Activated CD4-positive, alpha-beta memory T cell treated with anti-CD3 and anti-CD28 coated beads for 36 hours (primary cell): ENCODE measurements at places on chromosomes 7 and 10. TPM values are rescaled to one million over a fixed set of nuclear protein-coding genes. Genes with fewer than 3 reads are reported as not detected.

DNA sequence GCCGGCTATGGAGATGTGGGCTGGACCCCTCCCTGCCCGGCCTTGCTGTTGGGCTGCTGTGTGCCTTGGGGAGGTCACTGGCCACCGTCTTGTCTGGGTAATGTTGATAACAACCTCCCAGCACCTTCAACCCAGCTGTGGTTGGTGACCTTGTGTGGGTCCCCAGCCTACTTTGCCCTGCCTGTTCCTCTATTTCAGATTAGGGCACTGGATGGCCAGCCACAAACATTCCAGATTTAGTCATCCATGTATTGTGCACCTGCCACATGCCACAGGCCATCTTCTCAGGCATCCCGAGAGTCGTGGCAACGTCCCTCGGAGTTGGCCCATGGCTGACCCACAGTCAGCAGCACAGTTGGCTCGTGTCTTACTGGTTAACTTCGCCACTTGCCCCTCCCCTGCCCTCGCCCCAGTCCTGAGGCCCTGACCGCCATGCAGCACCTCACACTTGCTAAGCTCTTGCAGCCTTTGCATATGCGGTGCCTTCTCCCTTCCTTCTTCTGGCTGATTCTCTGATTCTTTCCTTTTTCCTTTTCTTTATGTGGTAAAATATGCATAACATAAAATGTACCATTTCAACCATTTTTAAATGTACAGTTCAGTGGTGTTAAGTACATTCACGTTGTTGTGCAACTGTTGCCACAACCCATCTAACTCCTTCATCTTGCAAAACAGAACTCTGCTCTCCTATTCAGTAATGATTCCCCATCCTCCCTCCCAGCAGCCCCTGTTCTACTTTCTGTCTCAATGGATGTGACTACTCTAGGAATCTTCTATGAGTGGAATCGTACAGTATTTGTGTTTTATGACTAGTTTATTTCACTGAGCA lies 60.6 kb downstream of the PRF1 start:
- no peak overlapping the region for H3K27ac ChIP-seq
- no peak for DNase-seq
- no peak overlapping the region for H3K4me3 ChIP-seq
- H3K27me3 ChIP-seq, result no peaks in the 10 kb centered on the region

- no peaks in the 10 kb centered on the region for H3K4me1 ChIP-seq
- no peak for DNase-seq
- peaks cover 3% of the 10 kb centered on the region for H3K36me3 ChIP-seq
- no peak overlapping the region for H3K27ac ChIP-seq
- no peaks in the 10 kb centered on the region for H3K27me3 ChIP-seq
- no peak overlapping the region for H3K4me3 ChIP-seq
Observed at GRCh38 chr10:60362461-60362860, 27.2 kb downstream of the ANK3 start.

- H3K4me3 ChIP-seq, result no peak overlapping the region
- H3K36me3 ChIP-seq, result no peaks in the 10 kb centered on the region
- H3K27me3 ChIP-seq, result no peaks in the 10 kb centered on the region
- H3K4me1 ChIP-seq, result no peaks in the 10 kb centered on the region
Observed at GRCh38 chr10:91340613-91341362, 69.4 kb upstream of the HECTD2 start.

DNA sequence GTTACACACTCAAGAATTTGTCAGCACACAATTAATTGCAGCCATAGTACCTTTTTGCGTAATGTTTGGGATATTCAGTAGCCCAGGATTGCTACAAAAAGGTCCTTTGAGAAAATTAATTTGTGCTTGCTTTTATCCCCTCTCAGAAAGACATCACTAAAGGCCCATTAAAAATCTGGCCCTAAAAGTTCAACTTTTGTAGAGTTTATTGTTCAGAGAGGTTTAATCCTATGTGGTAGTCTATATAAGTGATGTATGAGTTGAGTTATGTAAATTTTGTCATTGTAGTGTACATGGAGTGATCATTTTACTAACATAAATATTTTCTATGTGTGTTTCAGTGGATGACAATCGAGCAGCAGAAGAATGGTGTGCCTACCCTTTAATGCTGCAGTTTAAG lies 126.0 kb downstream of the LCOR start:
- no peak for DNase-seq
- H3K27me3 ChIP-seq, result no peaks in the 10 kb centered on the region
- H3K36me3 ChIP-seq, result peaks cover 18% of the 10 kb centered on the region
- H3K4me3 ChIP-seq, result no peak overlapping the region
- H3K4me1 ChIP-seq, result peaks cover 11% of the 10 kb centered on the region
- no peak overlapping the region for H3K27ac ChIP-seq

DNA sequence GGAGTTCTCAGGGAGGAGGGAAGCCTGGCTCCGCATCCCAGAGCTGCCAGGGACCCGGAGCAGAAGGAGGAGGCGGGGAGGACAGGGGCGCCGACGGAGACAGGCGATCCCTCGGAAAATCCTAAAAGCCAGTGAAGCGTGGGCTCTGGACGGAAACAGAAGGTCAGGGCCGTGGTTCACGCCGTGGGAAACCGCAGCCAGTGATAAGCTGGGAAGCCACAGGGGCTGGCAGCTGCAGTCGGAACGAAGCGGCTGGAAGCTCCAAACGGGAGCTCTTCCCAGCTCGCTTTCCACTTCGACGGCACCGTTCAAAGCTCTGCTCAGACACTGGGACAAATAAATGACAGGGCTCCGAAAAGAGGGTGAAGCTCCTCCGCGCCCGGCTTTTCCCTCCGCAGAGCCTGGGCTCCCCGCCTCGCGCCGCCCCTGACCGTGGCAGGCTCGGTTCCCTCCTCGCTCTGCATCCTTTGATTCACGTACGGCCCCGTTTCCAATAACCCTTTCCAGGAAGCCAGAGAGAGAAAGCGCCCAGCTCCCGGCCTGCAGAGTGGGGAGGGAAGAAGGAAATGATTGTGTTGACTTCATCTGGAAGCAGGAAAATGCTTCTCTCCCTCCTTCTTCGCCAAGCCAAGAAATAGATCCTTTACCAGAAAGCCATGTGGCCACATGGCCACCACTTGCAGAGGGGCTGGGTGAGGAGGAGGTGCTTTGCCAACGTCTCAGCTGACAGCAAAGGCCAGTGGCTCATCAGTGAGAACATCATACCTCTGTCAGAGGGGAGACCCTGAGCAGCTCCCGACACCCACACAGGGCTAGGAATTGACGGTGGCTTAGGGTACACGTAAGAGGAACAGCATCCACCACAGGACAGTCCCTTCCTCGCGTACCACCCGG lies 57.4 kb downstream of the ADRB1 start:
- no peak overlapping the region for H3K27ac ChIP-seq
- H3K4me1 ChIP-seq, result peaks cover 31% of the 10 kb centered on the region
- DNase-seq, result peak; percentile 21
- peaks cover 26% of the 10 kb centered on the region for H3K27me3 ChIP-seq
- peak overlapping the region; percentile 59 for H3K4me3 ChIP-seq
- H3K36me3 ChIP-seq, result no peaks in the 10 kb centered on the region

GRCh38 chr7:44109991-44110390 lies 5.8 kb downstream of the AEBP1 start:
- H3K36me3 ChIP-seq, result peaks cover 9% of the 10 kb centered on the region
- H3K4me1 ChIP-seq, result peaks cover 3% of the 10 kb centered on the region
- H3K27ac ChIP-seq, result no peak overlapping the region
- H3K27me3 ChIP-seq, result peaks cover 9% of the 10 kb centered on the region

- H3K36me3 ChIP-seq, result peaks cover 7% of the 10 kb centered on the region
- H3K4me3 ChIP-seq, result no peak overlapping the region
- peaks cover 26% of the 10 kb centered on the region for H3K4me1 ChIP-seq
- H3K27me3 ChIP-seq, result no peaks in the 10 kb centered on the region
Observed at GRCh38 chr10:110609605-110610004, 34.5 kb upstream of the RBM20 start.

GRCh38 chr10:45427262-45427969 lies 53.4 kb downstream of the ALOX5 start:
- no peak for DNase-seq
- H3K36me3 ChIP-seq, result no peaks in the 10 kb centered on the region
- H3K4me1 ChIP-seq, result peaks cover 8% of the 10 kb centered on the region
- H3K27me3 ChIP-seq, result no peaks in the 10 kb centered on the region

DNA sequence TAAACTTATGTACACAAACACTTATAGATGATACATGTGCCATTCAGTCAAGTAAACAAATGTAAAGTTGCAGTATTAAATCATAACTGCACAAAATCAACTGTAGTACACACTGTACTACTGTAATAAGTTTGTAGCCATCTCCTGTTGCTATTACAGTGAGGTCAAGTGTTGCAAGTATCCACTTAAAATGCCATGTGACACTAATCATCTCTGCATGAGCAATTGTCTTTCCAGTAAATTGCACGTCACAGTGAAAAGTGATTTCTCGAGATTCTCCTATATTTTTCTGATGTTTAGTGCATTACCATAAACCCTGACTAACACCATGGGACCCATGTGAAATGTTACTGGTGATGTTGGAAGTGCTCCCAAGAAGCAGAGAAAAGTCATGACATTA lies 293.3 kb upstream of the SP4 start:
- DNase-seq, result no peak
- no peak overlapping the region for H3K4me3 ChIP-seq
- H3K27me3 ChIP-seq, result peaks cover 7% of the 10 kb centered on the region
- no peak overlapping the region for H3K27ac ChIP-seq
- H3K4me1 ChIP-seq, result no peaks in the 10 kb centered on the region

- no peaks in the 10 kb centered on the region for H3K36me3 ChIP-seq
- H3K27ac ChIP-seq, result no peak overlapping the region
- H3K4me3 ChIP-seq, result no peak overlapping the region
- H3K4me1 ChIP-seq, result no peaks in the 10 kb centered on the region
Observed at GRCh38 chr7:146772601-146773000, 656.0 kb downstream of the CNTNAP2 start.

DNA sequence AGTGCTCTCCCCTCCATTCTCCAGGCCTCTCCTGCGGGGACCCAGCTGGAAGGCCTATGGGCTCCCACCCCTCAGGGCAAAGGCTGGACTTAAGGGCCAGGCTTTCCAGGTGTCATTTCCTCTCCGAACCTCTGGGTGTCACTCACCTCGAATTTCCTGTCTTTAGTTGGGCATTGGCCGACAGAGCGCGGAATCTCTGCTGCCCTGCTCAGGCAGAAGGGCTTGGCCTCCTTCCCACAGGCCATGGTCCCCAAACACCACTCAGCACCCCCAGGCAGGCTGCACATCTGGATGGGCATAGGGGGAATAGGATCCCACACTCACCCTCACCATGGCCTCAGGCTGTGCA lies 212.9 kb downstream of the CCSER2 start:
- peaks cover 16% of the 10 kb centered on the region for H3K27me3 ChIP-seq
- no peak overlapping the region for H3K27ac ChIP-seq
- peak overlapping the region; percentile 59 for H3K4me3 ChIP-seq
- H3K36me3 ChIP-seq, result no peaks in the 10 kb centered on the region
- DNase-seq, result no peak

- peak overlapping the region; percentile 74 for H3K4me3 ChIP-seq
- H3K36me3 ChIP-seq, result no peaks in the 10 kb centered on the region
- peak; percentile 77 for DNase-seq
- peaks cover 30% of the 10 kb centered on the region for H3K4me1 ChIP-seq
- H3K27ac ChIP-seq, result no peak overlapping the region
Observed at GRCh38 chr10:102410429-102411073, 8.0 kb downstream of the PSD start.

- H3K4me1 ChIP-seq, result no peaks in the 10 kb centered on the region
- no peaks in the 10 kb centered on the region for H3K27me3 ChIP-seq
- no peaks in the 10 kb centered on the region for H3K36me3 ChIP-seq
- no peak overlapping the region for H3K4me3 ChIP-seq
- peak; percentile 11 for DNase-seq
Observed at GRCh38 chr10:6950133-6950532, 370.1 kb upstream of the PRKCQ start.

DNA sequence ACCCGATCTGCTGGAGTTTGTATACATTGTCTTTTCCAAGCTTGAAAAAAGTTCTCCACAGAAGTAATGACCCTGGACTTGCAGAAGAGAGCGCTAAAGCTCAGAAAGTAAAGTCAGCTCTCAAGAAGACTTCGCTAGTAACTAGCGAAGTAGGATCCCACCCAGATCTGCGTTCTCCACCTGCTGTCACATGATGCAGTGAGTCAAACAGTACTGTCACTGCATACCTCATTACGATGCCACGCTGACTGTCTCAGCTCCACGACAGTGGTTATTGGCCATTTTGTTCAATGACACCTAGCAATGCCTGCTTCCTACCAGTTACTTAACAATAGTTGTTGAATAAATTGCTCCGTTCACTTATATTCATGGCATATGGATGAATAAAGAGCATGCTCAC lies 29.7 kb upstream of the SEC61G start:
- no peak overlapping the region for H3K27ac ChIP-seq
- peak; percentile 57 for DNase-seq
- H3K4me3 ChIP-seq, result no peak overlapping the region
- peaks cover 44% of the 10 kb centered on the region for H3K27me3 ChIP-seq
- peaks cover 5% of the 10 kb centered on the region for H3K4me1 ChIP-seq

- H3K4me3 ChIP-seq, result no peak overlapping the region
- H3K27me3 ChIP-seq, result no peaks in the 10 kb centered on the region
- H3K4me1 ChIP-seq, result peaks cover 55% of the 10 kb centered on the region
- DNase-seq, result no peak
- H3K27ac ChIP-seq, result no peak overlapping the region
- H3K36me3 ChIP-seq, result peaks cover 67% of the 10 kb centered on the region
Observed at GRCh38 chr7:100093498-100093897, 4.7 kb downstream of the COPS6 start.

DNA sequence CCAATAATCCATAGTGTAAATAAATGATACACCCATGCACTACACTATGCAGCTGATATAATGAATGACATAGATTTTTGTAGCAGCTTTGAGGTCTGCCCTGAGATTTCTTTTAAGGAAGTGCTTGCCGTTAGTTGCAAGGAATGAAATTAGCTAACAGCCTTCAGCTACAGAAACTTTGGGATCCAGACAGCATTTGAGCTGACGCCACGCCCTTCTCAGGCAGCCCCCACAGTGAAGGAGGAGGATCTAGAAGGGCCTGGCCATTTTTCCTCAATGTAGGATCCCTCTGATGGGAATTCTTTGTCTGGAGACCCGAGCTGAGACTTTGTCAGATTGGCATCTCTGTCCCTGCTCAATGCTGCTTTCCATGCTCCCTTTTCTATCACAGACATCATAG lies 6.1 kb upstream of the PDK4 start:
- no peak overlapping the region for H3K4me3 ChIP-seq
- no peak for DNase-seq
- H3K27ac ChIP-seq, result no peak overlapping the region
- peaks cover 7% of the 10 kb centered on the region for H3K27me3 ChIP-seq

GRCh38 chr7:2099048-2099957 lies 133.4 kb downstream of the MAD1L1 start:
- no peak overlapping the region for H3K27ac ChIP-seq
- no peaks in the 10 kb centered on the region for H3K27me3 ChIP-seq
- no peaks in the 10 kb centered on the region for H3K36me3 ChIP-seq
- H3K4me1 ChIP-seq, result peaks cover 24% of the 10 kb centered on the region
- peak; percentile 18 for DNase-seq

- DNase-seq, result peak; percentile 42
- H3K36me3 ChIP-seq, result no peaks in the 10 kb centered on the region
- H3K27me3 ChIP-seq, result peaks cover 3% of the 10 kb centered on the region
- H3K4me1 ChIP-seq, result peaks cover 39% of the 10 kb centered on the region
Observed at GRCh38 chr10:5564537-5565204, 39.9 kb downstream of the CALML3 start.

GRCh38 chr10:55734112-55734511 lies 626.9 kb downstream of the ZWINT start:
- no peak for DNase-seq
- H3K36me3 ChIP-seq, result no peaks in the 10 kb centered on the region
- no peaks in the 10 kb centered on the region for H3K27me3 ChIP-seq
- H3K27ac ChIP-seq, result no peak overlapping the region
- H3K4me1 ChIP-seq, result no peaks in the 10 kb centered on the region
- H3K4me3 ChIP-seq, result no peak overlapping the region

KIAA1549 gene
- total RNA-seq, result 0.95 TPM

SPDYE16 gene
- 0.19 TPM for total RNA-seq

ZNF239 gene
- 1.5 TPM for total RNA-seq

CADPS2 gene
- not detected for total RNA-seq

TRIM73 gene
- 3.6 TPM for total RNA-seq

CCSER2 gene
- 69.8 TPM for total RNA-seq

SPAM1 gene
- total RNA-seq, result not detected

GRK5 gene
- total RNA-seq, result 23.0 TPM

LRRN3 gene
- 4.4 TPM for total RNA-seq

CREM gene
- total RNA-seq, result 160 TPM

ATOH7 gene
- not detected for total RNA-seq

EIF5AL1 gene
- 3.2 TPM for total RNA-seq
